Progenitor cell of endocrine pancreas (in vitro differentiated cells): ENCODE measurements at places on chromosomes 5 and 9.

GRCh38 chr9:111148052-111149017 lies 110.1 kb upstream of the LPAR1 start:
- no peak for DNase-seq
- H3K4me3 ChIP-seq, result no peak overlapping the region
- no peaks in the 10 kb centered on the region for H3K36me3 ChIP-seq
- no peaks in the 10 kb centered on the region for H3K4me1 ChIP-seq

DNA sequence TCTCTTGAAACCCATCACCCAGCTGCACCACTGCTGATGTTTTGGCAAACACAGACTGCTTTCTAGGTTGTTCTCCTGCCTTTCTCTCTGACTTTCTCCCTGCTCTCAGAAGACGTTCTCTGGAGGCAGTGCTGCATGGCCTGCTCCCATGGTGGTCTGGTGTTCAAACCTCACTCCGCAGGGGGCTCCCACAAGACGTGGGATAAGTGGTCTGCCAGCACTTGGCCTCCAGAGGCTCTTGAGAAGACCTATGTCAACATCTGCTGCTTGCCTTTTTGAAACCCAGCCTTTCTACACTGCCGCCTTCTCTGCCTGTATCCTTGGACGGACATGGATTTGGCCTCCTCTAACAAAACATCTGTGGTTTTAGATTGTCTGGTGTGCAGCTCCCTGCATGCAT lies 16.6 kb downstream of the USP20 start:
- H3K36me3 ChIP-seq, result peaks cover 17% of the 10 kb centered on the region
- no peak overlapping the region for H3K4me3 ChIP-seq
- H3K27me3 ChIP-seq, result no peaks in the 10 kb centered on the region
- no peaks in the 10 kb centered on the region for H3K4me1 ChIP-seq

DNA sequence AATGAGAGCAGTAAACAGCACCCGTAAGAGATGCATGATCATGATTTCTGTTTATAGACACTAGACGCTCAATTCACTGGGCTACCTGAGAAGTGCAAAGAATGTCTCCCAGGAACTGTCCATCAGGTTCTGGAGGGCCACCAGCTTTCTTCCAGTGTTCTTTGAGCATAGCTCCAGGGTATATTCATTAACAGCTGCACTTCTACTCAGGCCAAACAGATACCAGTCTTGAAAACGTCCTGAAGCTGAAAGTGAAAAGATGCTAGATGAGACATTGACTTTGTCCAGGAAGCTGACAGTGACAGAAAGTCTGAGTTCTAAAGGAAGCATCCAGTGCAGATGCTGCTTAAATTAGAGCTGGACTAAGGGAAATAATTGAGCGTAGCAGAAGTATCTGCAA lies 488.7 kb upstream of the TYRP1 start:
- H3K27ac ChIP-seq, result no peak overlapping the region
- H3K36me3 ChIP-seq, result no peaks in the 10 kb centered on the region
- no peaks in the 10 kb centered on the region for H3K27me3 ChIP-seq
- no peak for DNase-seq

DNA sequence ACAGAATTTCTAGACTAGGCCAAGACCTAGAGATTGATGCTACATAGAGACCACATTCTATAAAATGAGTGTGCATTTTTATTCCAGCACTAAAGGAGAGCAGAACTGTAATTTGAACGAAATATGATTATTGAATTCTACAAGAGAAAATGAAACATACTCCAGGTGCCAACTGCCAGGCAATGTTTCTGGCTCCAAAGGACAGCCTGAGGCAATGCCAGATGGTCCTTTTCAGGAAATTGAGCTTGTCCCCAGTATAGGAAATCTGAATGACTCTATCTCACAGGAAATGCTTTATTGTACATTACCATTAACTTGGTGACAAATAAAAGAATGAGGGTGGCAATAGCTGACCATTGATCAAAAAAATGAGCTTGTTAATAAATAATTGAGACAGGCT lies 28.8 kb upstream of the RASGRF2 start:
- H3K4me3 ChIP-seq, result no peak overlapping the region
- H3K4me1 ChIP-seq, result peaks cover 2% of the 10 kb centered on the region
- no peaks in the 10 kb centered on the region for H3K27me3 ChIP-seq
- H3K27ac ChIP-seq, result no peak overlapping the region
- DNase-seq, result no peak
- H3K36me3 ChIP-seq, result no peaks in the 10 kb centered on the region

- peaks cover 5% of the 10 kb centered on the region for H3K36me3 ChIP-seq
- H3K4me1 ChIP-seq, result peaks cover 2% of the 10 kb centered on the region
- DNase-seq, result no peak
Observed at GRCh38 chr5:123364441-123365155, 58.6 kb downstream of the CEP120 start.

GRCh38 chr5:6849316-6850105 lies 136.3 kb downstream of the TENT4A start:
- no peaks in the 10 kb centered on the region for H3K36me3 ChIP-seq
- no peak overlapping the region for H3K27ac ChIP-seq
- DNase-seq, result no peak
- peaks cover 3% of the 10 kb centered on the region for H3K27me3 ChIP-seq
